Left lobe of liver (tissue), 2 donors: ENCODE measurements at places on chromosomes 2 and 18. TPM values are rescaled to one million over a fixed set of nuclear protein-coding genes. Genes with fewer than 3 reads are reported as not detected.

- no peak for DNase-seq
Measured at GRCh38 chr2:166671801-166672200, 177.8 kb upstream of the SCN7A start.

DNA sequence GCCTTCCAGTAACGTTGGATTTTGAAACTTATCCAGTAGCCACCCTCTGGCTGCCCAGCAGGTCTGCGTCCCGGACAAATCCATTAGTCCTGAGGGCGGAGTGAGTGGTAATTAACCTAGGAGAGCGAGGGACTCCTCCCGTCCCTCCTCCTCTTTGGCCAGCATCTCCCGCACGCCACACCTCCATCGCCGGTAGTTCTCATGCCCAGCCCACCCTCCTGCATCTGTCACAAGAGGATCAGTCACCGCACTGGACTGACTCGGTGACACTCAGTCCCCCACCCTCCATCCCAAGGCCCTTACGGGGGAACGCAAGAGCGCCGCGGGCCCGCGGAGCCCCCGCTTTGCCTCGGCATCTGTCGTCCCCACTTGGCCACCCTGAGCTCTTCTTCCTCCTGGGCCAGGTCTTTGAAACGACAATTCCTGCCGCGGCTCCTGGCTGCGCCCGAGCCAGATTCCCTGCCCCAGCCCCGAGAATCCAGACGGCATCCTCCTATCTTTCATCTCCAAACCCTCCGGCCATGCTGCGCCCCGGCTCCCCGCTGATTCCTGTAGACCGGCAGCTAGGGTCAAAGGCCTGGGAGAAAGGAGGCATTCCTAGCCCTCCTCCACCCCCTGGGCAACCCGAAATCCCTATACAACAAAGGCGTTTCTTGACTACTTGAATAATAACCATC is 77.5 kb downstream of the EIF2AK3 start:
- DNase-seq, result no peak

GRCh38 chr2:18611184-18611583 is 21.8 kb upstream of the NT5C1B start:
- no peak for DNase-seq

GRCh38 chr18:77191071-77191751 is 58.4 kb upstream of the GALR1 start:
- DNase-seq, result no peak

GRCh38 chr2:130341562-130342019 is 1.1 kb upstream of the IMP4 start:
- DNase-seq, result no peak

GRCh38 chr2:36513661-36514060 is 84.3 kb downstream of the FEZ2 start:
- no peak for DNase-seq

DNA sequence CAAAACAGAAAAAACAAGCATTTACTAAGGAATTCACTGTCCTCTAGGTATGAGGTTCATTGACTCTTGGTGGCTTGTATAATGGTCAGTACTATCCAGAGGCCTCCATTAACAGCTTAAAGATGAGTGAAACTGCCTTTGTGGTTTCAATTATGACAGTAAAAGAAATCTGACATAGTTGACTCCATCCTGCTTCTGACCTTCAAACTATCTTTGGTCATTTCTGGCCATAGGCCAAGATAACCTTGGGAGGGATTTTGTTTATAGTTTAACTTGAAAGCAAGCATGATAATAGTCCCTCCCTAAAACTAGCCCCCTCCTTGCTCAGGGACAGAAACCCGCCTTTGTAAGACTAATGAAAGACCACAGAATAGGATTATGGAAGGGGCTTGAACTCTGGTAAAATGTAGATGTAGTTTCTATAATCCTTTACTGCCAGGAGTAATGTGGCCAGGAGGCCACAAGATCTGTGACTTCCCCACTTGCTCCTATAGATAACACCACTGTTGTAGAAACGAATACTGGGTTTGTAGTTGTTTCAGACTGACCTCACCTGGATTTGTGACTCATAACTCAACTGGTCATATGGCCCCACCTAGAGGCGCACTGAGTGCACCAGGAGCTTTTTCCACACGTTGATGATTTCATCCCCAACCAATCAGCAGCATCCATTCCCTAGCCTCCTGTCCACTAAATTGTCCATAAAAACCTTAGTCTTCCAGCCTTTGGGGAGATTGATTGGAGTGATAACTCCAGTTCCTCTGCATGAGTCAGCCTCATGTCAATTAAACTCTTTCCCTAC is 8.6 kb upstream of the PLEKHM3 start:
- DNase-seq, result peak; percentile 68

- DNase-seq, result no peak
Measured at GRCh38 chr2:206512999-206513398, 69.7 kb downstream of the ADAM23 start.

- no peak for DNase-seq
Measured at GRCh38 chr2:43559391-43560230, 36.2 kb downstream of the THADA start.

DNA sequence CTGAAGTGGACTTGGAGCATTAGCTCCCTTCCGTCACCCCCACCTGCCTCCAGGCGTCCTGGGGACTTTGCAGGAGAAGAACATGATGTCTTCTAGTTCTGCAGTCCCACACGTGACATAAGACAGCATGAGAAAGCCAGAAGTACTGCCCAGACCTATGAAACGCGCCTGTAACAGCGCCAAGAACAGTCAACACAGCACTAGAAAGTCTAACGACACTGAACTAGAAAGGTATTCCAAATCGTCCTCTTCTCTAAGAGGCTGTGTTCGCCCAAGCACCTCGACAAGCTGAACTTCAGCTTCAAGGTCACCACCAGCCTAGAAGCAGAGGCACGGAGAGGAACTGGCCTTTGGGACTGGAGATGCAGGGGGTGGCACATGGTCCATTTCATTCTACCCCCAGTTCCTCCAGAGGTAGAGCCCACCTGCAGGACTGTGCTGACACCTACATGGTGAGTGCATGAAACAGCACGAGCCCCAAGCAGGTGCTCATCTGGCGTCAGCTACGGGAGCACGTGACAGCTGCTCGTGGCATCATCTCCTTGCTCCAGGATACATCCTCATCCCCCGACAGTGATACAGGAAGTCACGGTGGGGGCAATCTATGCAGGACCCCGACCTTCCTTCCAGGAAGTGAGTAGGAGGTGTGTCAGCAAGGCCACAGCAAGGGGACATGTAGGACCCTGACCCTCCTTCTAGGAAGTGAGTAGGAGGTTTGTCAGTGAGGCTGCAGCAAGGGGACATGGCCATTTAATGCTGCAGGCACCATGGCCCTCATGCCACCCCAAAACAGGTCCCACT is 3.7 kb downstream of the HDAC4 start:
- DNase-seq, result peak; percentile 47

DNA sequence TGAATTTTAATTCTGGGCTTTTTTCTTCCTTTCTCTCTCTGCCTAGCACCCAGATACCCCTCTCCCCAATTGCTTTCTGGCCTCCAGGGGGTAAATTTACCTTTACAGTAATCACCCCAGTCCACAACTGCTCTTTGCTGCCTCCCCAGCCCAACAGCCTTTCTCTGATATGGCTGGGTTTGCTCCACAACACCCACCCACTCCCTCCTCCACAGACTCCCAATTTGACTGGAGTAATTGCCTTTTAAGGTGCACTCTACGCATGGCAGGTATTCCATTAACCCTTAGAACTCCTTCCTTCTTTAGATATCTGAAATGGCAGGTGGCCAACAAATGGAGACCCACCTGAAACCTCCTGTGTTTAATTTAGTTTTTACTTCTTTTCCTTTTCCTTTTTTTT is 3.6 kb downstream of the CELF4 start:
- no peak for DNase-seq

- peak; percentile 42 for DNase-seq
Measured at GRCh38 chr2:1730015-1730927, 14.0 kb downstream of the PXDN start.

DNA sequence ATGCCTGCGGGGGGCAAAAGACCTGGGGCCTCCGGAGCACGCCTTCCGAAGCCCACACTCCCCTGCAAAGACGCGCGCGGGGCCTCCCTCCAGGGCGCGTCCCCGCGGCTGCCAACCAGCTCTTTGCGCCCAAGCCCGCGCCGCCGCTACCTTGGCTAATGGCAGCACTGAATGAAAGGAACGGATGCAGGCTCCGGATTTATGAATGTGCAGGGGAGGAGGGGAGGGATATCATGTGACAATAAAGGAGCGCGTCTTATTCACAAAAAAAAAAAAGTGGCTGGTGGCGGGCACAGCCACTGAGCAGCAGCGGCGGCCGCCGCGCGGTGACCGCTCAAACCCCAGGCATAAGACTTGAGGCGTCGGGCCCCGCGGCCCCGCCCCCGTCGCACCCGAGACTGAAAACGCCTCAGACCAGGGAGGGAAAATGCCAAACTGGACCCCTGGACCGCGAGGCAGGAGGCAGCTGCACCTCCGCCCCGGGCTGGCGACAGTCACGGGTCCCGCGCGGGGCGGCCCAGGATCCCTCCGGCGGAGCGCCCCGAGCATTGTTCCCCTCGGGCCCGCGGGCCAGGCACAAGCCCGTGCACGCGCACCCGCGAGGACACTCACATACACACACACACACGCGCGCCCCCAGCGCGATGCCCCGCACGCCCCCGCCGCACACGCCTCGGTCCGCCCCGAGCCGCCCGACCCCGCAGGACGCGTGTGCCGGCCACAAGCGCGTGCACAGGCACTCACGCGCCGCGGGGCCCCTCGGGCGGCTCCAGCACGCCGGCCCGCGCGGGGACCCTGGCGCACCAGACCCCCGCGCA is 1.6 kb downstream of the SPRED2 start:
- DNase-seq, result peak; percentile 71

GRCh38 chr18:78713069-78713468 is 266.5 kb upstream of the SALL3 start:
- no peak for DNase-seq

- DNase-seq, result no peak
Measured at GRCh38 chr2:164012581-164012980, 276.8 kb upstream of the FIGN start.

GRCh38 chr2:181454686-181455450 is 2.3 kb upstream of the ITGA4 start:
- no peak for DNase-seq

- DNase-seq, result no peak
Measured at GRCh38 chr2:144449028-144449406, 70.9 kb downstream of the ZEB2 start.

DNA sequence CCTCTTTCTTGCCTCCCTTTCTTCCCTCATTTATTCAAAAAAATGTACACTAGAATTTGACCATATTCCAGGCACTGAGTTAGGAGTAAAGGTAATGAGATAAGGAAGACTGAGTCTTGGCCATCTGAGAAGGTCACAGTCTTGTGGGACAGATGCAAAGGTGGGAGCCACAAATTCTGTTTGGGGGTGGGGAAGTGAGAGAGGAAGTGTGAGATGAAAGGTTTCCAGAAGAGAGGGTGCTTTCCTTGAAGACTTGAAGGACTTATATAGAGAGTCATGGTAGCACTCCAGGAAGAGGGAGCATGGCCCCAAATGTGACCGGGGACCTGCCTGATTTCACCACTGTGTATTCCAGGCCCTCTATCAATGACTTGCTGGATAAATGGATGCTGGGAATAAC is 320.6 kb downstream of the LPIN1 start:
- no peak for DNase-seq

DNA sequence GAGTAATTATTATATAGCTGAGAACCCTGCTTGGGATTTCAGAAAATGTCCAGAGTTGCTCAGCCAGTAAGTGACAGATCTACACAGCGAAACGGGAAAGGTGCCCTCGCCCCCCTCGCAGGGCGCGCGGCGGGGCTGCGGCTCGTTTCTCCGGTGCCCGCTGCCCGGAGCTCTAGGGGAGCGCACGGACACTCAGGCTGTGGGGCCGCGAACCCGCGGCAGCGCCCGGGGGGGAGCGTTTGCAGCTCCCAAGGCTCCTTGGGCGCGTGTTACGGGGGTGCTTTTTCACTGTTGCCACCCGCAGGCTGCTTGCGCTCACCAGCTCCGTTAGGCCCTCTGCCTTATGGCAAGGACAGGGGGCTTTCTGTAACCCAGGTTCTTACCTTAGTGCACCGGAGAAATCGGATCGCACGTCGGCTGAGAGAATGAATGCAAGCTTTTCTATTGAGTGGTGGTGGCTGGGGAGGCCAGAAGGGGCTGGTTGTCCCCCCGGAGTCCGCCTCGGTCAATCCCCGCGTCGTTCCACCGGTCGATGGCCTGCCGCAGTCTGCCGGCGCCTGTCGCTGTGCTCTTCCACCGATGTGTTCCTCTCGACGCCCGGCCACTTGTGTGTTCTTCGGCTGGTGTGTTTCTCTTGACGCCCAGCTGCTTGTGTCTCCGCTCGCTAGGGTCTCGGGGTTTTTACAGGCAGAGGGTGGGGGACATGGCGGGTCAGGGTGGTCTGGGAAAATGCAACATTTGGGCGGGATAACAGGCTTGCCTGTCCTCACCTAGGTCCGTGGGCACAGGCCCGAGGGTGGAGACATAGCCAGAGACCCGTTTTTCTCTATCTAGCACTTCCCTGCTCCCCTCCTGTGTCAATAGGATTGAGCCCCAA is 758.8 kb upstream of the DDX18 start:
- DNase-seq, result no peak

- DNase-seq, result no peak
Measured at GRCh38 chr18:10671441-10671840, 145.6 kb downstream of the NAPG start.

The LYPD6B gene
- not detected for total RNA-seq

The PIAS2 gene
- 13.7 TPM for total RNA-seq

The SP5 gene
- total RNA-seq, result 2.6 TPM

The MC4R gene
- total RNA-seq, result not detected

The ROCK1 gene
- 18.0 TPM for total RNA-seq

The RAPGEF4 gene
- total RNA-seq, result 12.8 TPM

The NGEF gene
- 23.7 TPM for total RNA-seq

The UGT1A5 gene
- total RNA-seq, result 4.6 TPM

The ACTR3 gene
- total RNA-seq, result 64.3 TPM
